ENCODE measurements at places on chromosomes 5 and 9.

DNA sequence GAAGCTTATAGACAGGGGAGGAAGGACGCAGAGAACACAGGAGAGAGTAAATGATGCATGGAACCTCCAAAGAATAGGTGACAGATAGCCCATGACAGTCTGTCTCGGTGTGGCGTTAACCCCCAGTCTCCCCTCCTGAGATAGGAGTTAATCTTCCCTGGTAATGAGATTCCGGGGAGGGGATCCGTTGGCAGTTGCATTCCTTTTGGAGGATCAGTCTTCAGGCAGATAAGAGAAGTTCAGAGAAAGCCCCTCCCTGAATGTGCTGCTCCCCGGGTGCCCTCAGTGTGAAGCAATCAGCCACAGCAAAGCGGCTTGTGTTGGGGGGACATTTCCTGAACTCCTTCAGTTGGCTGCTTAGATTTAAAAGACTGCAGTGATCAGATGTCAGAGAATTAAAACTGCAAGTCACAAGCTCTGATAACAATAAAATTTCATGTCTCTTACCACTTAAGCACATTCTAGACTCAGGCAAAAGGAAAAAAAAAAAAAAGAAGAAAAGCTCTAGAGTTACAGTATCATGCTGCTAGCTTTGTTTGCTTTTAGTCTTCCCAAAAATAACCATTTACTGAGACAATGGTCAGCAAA lies 121.1 kb downstream of the EGFLAM start:
- no peak for DNase-seq

- DNase-seq = no peak
Observed at GRCh38 chr9:21266733-21267484, 27.1 kb upstream of the IFNA14 start.

- DNase-seq = no peak
Observed at GRCh38 chr5:177396807-177397206, 3.7 kb downstream of the PFN3 start.

DNA sequence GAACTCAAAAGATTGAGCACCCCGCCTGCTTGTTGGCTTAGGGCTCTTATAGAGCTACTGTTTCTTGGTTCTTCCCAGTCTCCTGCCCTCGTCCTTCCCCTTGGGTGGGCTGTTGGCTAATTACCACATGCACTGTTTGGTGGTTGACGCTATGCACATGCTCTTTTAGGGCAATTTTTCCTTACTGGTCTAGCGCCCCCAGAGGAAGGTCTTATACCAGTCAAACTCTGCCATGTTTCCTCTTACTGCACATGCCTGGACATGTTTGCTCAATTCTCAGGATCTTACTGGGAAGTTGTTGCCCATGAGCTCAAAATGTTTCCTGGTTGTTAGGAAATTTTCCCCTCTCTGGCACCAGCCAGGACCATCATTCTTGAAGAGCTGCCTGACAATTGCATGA lies 101.9 kb downstream of the SLC28A3 start:
- no peak for DNase-seq

DNA sequence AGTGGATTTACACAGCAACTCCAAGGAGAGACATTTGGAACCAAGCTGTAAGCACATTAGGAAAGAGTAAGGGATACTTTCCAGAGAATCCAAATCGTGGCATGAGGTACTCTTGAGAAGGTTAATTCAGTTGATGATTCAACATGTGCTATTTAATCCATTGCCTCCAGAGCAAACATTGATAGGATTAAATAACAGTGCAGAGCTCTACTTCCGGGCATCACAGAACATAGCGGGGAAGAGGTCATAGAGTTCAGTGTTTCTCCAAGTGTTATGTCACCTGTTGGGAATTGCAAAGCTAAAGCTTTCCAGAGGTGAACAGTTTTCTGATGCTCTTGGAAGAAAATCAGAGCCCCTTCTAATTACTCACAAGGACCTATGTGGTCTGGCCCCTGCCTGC lies 127.5 kb downstream of the PPP2R2B start:
- no peak for DNase-seq

DNA sequence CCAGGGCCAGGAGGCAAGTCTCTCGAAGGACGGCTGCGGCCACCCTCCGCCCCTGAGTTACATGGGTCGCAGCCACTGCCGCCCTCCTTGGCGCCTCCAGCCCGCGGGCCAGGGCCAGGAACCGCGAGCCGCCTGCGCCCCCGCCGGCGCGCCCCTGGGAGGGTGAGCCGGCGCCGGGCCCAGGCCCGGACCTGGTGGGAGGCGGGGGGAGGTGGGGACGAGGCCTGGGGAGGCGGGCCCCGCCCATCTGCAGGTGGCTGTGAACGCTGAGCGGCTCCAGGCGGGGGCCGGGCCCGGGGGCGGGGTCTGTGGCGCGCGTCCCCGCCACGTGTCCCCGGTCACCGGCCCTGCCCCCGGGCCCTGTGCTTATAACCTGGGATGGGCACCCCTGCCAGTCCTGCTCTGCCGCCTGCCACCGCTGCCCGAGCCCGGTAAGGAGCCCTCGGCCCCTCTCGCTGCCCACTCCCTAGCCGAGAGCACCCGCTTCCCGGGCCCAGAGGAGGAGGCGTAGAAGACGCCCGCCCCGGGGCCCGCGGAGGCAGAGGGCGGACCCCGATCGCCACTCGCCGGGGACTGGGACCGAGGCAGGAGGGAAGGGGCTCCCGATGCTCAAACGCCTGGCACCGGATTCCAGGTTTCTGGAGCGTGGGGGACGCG lies at the start of gene ASS1:
Gene ASS1, plus strand, starts transcription at position 397 of the 657 bp plus-strand sequence. CDS start 7,268 bp downstream, outside the sequence.
- peak; percentile 46 for DNase-seq

DNA sequence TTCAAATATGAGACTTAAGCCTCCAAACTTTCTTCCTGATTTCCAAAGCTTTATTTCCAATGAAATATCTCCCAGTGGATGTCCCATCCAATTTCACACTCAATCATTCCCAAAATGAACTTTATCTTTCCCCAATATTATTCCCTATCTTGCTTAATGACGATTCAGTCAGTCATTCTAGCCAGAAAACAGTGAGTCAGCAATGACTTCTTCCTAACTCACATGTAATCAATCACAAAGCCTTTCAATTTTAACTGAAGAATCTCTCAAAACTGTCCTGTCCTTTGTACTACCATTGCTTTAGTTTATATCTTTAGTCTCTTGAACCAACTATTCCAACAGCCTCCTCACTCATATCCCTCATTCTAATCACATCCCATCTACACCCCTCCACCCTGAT lies 34.9 kb downstream of the NSA2 start:
- DNase-seq = no peak

DNA sequence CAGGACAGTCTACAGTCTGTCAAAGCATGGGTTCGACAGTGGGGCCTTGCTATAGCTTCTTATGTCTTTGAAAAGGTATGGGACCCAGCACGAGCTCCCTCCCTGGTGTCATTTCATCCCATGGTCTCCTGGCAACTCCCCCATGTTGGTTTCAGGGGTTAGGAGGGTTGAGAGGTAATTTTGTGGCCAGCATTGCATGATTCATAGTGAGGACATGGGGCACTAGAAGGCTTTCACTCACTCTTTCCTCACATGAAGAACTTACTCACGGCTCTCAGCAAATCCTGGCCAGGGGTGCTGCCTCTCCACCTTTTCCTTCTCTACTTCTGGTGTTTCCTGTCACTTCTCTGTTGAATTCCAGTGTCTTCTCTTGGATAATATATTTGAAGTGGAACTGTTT lies 134.7 kb upstream of the TNPO1 start:
- DNase-seq = no peak

DNA sequence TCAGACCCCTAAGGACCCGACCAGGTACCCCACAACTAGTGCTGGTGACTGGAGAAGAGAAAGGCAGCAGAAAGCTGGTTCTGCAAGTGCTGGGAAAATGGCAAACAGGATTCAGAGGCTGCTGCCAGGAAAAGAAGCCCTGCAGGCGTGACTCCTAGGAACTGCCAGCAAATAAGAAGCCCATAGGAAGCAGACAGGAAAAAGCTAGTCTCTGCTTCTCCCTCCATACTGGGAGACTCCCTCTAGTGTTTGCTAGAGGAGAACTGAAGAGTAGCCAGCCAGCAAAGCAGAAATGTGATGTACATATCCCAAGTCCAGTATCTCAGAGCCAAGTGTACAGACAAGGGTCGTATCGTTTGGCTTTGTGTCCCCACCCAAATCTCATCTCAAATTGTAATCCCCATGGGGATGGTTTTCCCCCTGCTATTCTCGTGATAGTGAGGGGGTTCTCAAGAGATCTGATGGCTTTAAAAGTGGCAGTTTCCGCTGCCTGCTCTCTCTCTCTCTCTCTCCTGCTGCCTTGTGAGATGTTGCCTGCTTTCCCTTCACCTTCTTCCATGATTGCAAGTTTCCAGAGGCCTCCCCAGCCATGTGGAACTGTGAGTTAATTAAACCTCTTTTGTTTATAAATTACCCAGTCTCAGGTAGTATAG lies 38.1 kb upstream of the TUSC1 start:
- DNase-seq = no peak

GRCh38 chr9:33065157-33066076 lies 11.1 kb downstream of the SMU1 start:
- no peak for DNase-seq
